ENCODE measurements at places on chromosomes 1 and 21.

DNA sequence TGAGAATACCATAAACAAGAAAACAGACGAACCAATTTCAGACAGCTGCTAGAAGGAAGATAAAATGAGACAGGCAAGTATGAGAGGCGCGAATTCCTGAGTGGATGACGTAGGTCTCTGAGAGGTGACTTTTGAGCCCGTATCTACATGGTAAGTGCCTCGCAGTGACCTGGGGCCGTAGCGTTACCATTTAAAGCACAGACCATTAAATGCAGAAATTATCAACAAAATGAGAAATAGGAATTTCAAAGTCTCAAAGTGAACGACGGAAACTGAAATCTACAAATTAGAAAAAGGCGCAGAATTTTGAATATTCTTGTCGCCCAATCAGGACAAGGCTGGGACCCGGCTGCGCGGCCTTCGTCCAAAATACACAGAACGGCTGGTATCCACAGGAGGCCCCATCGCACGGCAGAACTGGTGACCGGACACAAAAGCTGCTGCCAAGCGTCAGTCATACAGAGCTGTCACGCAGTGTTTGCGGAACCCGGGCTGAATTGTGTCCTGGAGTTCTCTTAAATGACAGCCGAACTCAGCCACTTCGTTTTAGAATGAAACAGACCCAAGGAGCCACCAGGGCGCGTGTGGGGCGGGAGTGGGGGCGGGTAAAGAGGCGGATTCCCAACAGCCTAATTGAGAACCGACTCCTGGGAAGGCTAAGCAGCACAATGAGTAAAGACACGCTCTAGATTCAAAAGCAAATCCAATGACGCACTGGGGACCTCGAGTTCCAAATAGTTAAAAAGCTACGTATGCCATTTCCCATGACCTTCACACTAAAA is 13.8 kb upstream of the BOLA1 start:
- peak; percentile 31 for DNase-seq

DNA sequence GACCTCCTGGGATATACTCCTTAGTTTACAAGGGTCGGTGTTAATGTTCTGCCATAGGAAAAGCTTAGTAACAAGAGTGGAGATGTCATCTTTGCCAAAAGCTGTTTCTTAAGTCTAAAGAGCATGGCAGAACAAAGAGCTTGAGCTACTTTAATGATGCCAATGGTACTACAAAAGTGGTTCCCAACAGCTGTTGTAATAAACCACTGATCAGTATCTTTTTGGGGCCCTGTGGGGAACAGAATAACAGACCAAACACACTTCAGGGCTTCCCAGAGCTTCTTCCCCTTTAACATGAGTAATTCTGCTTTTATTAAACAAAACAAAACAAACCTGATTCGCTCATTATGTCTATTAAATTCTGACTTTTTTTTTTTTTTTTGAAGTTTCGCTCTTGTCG is 116.3 kb downstream of the NCAM2 start:
- DNase-seq: no peak

- no peak for DNase-seq
These were observed 131.8 kb downstream of the CAMTA1 start for GRCh38 chr1:6917067-6917466.

DNA sequence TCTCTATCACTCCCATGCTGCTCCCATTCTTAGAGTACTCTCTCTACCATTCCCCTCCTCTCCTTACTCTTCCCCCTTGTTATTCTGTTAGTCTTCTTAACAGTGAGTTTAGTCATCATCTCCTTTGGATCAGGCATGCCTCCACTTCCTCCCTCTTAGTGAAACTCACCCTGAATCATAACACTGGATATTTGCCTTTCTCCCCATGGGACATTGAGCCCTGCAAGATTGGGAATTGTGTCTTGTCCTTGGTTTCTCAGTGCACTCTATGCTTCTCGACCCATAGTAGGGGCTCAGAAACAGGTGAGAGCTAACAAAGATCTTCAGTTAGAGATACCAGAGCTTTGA is 68.3 kb upstream of the GCLM start:
- DNase-seq: no peak

DNA sequence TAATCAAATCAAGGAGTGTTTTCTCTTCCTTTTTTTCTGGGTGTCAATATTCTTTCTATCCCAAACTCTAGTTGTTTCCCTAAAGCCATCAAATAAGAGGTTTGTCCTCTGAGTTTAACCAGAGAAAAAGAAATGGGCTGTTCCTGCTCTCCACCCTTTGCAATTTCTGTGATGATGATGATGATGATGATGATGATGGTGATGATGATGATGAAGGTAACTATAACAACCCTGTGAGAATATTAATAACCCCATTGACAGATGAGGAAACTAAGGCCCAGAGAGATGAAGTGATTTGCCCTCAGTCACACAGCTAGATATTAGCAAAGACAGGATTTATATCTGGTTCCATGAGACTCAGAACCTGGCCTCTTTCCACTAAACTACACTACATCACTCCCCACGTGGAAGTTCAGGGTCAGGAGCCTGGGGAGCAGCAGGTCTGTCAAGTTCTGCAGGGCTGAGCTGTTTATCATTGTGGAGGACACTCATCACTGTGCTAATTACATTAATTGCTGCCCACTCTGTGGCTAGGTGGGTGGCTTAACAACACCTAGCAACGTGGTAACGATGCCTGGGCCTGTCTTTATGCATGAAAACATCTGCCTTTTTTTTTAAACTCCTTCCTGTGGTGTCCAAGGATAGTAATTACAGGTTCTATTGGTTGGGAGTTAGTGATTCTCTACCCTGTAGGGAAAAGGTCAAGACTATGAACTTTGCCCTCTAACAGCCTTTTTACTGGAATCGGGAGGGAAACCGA is 19.0 kb upstream of the JUN start:
- no peak for DNase-seq

DNA sequence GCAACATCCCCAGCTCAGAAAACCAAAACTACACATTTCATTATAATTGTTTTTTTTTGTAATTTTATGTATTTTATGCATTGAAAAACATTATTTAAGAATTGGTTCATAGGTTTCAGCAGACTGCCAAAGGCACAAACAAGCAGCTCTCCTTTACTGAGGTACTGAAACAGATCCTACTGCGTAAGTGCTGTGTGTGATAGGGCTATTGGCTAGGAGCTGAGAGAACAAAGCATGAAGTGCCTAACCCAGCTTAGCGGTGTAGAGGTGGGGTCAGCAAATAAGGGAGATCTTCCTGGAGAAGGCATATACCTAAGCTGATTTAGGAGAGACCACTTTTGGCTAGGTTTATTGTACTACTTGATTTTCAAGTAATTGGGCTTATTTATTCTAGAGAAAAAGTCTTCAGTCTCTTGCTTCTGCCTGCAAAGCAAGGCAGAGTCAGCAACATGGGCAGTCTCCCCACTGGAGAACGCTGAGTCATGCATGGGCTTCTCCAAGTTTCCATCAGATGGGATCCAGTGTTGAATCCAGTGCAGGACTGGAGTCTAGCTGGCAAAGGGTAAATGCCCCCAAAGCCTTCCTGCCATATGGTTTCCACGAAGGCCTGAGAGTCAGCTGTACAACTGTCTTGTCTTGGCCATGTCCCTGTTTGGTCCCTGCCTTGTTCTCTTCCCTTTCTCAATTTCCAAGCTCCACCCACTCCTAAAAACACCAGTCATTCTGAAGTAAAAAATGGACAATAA is 18.0 kb upstream of the YTHDF2 start:
- DNase-seq: no peak

- DNase-seq: no peak
These were observed 826 bp downstream of the TRIM17 start for GRCh38 chr1:228415853-228416216.

- DNase-seq: peak; percentile 24
These were observed 66.1 kb downstream of the ADARB1 start for GRCh38 chr21:45140346-45140940.
